ENCODE measurements at places on chromosomes 1 and 21.

- no peak for DNase-seq
These were observed 566.8 kb upstream of the USP24 start for GRCh38 chr1:55781944-55782482.

- peak; percentile 46 for DNase-seq
These were observed 235.3 kb downstream of the FAF1 start for GRCh38 chr1:50724626-50725286.

- DNase-seq, result no peak
These were observed 129.2 kb downstream of the NTPCR start for GRCh38 chr1:233079574-233079973.

DNA sequence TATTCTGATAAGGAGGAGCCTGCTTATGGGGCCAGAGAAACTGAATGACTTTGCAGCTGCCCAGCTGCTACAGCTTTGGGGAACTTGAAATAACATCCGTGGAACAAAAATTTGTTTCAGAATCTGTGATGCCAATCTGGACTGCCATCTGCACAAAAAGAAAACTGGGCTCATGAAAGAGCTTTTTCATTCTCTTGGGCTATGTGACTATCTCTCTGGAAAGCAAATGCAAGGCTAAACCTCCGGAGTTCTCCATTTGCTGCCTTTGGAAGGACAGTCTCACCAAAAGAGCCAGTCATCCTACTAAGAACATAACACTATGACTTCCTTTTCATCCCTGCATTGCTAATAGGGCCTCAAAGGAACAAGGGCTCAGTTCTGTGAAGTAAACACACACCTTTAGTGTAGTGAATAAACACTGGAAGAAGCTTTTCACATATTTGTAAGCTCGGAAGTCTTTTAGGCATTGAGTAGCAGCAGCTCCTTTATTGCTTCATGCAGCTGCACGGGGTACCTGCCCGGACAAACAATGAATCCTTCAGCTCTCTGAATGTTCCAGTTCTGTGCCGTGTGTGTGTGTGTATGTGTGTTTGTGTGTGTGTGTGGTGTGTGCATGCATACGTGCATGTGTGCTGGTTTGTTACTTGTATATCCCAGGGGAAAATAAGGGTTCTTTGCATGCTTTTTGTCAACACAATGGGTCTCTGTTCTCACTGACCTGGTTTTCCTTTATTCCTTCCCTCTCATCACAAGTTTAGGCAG lies 255.5 kb upstream of the SGIP1 start:
- DNase-seq, result peak; percentile 47

GRCh38 chr1:10444795-10445397 lies 4.9 kb upstream of the CORT start:
- DNase-seq, result no peak

All from suppressor macrophage treated with lipopolysaccharide for 4 hours (primary cell).